ENCODE measurements at places on chromosomes 1 and 21.

DNA sequence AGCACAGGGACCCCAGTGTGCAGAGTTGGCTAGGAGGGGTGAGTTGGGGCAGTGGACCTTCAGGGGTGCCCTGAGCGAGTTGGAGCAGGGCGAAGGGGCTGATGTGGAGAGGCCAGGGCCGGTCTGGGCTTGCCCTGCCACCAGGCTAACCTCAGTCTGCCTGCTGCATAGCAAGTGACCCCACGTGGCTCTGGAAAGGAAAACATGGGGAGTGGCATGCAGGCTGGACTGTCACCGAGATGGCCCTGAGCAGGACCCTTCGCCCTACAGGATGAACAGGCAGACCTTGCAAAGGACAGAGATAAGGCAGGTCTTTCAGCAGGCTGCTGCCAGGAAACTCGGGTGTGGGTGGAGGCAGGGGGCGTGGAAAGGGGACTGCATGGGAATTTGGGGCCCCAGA is 51.5 kb downstream of the FOXO6 start:
- H3K27ac ChIP-seq: no peak overlapping the region
- H3K4me1 ChIP-seq: no peaks in the 10 kb centered on the region
- H3K36me3 ChIP-seq: no peaks in the 10 kb centered on the region

- no peaks in the 10 kb centered on the region for H3K27me3 ChIP-seq
- no peak for DNase-seq
- H3K4me3 ChIP-seq: no peak overlapping the region
Measured at GRCh38 chr1:43286115-43286514, 734 bp upstream of the C1orf210 start.

GRCh38 chr21:29299046-29299915 is 559 bp downstream of the BACH1 start:
- DNase-seq: peak; percentile 71
- H3K36me3 ChIP-seq: no peaks in the 10 kb centered on the region
- H3K27me3 ChIP-seq: no peaks in the 10 kb centered on the region
- H3K27ac ChIP-seq: peak overlapping the region; percentile 90

- peaks cover 2% of the 10 kb centered on the region for H3K4me1 ChIP-seq
- H3K27me3 ChIP-seq: peaks cover 6% of the 10 kb centered on the region
- H3K27ac ChIP-seq: no peak overlapping the region
- no peak overlapping the region for H3K4me3 ChIP-seq
- no peaks in the 10 kb centered on the region for H3K36me3 ChIP-seq
Measured at GRCh38 chr1:151963288-151963687, 30.4 kb downstream of the S100A10 start.
